HCEC 1CT (cell line): ENCODE measurements at places on chromosomes 12 and 14.
A peak's percentile ranks its signal among the peaks of the same experiment; 100 is the strongest.

DNA sequence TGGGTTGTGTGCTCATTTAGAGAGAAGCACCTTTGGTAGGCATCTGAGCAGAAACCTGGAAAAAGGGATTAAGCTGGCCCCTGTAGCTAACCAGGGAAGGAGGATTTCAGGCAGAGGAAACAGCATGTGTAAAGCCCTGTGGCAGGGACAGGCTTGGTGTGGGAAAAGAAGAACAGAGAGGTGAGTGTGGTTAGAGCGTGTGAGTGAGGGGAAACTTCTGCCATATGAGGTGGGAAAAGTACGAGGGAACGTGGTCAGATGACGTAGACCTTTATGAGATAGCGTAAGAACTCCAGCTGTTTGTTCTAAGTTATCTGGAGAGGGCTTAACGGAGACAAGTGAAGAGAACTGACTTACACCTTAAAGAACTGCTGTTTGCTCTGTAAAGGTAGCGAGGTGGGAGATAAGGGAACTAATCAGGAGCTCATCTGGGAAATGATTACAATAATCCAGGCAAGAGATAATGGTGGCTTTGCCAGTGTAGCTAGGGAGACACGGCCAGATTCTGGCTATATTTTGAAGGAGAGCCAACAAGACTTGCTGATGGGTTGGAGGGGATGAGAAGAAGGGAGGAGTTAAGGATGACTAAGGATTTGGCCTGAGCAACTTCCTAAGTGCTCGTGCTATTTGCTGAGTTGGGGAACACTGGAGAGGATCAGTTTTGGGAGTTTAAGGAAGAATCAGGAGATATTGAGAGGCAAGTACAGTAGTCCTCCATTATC lies 234.0 kb downstream of the ETNK1 start:
- peak; percentile 38 for DNase-seq

- DNase-seq, result no peak
Observed at GRCh38 chr12:120290609-120291305, 946 bp downstream of the RNU4-2 start.

DNA sequence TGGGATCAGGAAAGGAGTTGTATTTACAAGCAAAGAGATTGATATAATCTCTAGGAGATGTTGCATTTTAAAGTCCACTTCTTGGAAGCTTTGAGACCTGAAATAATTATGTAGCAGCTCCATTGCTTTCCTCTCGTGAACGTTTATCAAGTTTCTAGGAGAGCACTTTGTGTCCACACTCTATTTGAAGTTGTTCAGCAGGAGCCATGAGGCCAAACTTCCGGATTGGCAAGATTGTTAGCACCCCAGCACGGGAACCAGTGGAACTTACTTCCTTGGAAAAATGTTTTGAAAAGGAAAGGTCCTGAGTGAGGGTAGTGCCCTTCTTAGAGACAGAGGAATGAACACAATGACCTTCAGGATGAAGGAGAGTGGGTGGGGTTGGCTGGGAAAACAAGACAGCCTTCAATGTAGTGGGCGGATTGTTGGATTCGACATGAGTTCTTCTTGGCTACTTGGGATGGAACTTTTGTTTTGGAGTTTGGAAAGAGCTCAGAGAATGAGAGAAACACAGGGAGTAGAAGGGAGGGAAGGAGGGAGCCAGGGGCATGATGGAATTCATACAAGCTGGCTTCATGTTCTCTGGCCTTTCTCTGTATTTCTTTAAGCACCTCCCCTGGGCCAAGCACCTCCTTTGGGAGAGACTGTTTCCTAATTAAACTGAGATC lies 23.8 kb upstream of the CISTR start:
- no peak for DNase-seq

GRCh38 chr12:131756441-131756840 lies 45.6 kb downstream of the SFSWAP start:
- DNase-seq, result no peak

DNA sequence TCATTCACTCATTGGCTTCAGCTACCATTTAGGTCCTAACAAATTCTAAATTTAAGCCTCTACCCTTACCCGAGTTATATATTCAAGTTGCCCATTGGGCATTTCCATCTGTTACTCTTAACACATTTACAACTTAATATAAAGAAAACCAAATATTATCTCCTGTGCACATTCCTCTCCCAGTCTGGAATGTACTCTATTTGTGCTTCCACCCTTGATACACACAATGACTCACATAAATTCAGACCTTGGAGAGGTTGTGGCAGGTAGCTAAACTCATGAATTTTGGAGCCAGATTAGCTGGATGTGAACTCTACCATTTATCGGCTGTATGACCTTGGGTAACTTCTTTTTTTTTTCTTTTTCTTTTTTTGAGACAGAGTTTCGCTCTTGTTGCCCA lies 51.1 kb downstream of the BRMS1L start:
- no peak for DNase-seq

DNA sequence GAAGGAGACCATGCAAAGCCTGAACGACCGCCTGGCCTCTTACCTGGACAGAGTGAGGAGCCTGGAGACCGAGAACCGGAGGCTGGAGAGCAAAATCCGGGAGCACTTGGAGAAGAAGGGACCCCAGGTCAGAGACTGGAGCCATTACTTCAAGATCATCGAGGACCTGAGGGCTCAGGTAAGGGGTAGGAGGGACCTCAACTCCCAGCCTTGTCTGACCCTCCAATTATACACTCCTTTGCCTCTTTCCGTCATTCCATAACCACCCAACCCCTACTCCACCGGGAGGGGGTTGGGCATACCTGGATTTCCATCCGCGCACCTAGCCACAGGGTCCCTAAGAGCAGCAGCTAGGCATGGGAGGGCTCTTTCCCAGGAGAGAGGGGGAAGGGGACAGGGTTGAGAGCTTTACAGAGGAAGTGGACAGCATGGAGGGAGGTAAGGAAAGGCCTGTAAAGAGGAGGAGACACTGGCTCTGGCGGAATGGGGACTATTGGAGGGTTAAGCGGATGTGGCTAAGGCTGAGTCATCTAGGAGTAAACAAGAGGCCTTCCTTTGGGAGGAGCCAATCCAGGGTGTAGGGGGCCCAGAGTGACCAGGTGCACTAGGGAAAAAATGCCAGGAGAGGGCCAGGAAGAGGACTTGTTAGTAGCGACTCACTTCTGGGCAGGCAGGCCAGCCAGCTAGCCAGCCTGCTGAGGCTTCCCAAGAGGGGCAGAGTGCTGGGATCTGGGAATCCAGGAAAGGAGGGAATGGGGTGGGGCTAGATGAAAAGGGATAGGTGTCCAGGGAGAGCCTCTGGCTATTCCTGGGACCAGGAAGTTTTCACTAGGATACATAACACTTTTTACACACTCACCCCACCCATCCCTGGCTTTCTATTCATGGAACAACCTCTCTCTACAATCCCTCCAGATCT lies 754 bp downstream of the KRT18 start:
- peak; percentile 84 for DNase-seq

- no peak for DNase-seq
Observed at GRCh38 chr14:69012256-69012953, 33.3 kb upstream of the ACTN1 start.

GRCh38 chr14:65976761-65977404 lies 509.3 kb upstream of the CCDC196 start:
- no peak for DNase-seq

- peak; percentile 96 for DNase-seq
Observed at GRCh38 chr12:54411391-54412241, 7.5 kb downstream of the ITGA5 start.

DNA sequence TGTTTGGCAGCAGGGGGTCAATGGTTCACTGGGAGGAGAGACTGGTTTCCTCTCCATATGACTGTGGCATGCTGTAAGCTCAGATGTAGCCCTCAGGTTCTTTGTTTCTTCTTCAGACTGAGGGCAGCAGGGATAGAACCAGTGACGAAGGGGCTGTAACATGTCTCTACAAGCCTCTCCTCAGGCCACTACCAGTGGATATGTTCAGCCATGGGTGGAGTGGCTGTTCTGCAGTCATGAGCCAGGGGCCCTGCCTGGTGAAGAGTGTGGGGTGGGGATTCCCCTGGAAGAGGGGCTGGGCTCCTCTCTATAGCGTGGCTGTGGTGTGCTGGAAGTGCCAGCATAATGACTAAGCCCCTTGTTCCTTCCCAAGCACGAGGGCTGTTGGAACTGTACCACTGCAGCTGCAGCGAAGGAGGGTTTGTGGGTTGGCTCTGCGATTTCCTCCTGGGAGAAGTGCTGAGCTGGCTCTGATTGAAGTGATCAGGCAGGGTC lies 55.8 kb downstream of the CMAS start:
- peak; percentile 54 for DNase-seq

- DNase-seq, result no peak
Observed at GRCh38 chr12:106709068-106709511, 65.4 kb upstream of the RIC8B start.

- no peak for DNase-seq
Observed at GRCh38 chr12:132545955-132546354, 56.0 kb downstream of the FBRSL1 start.

DNA sequence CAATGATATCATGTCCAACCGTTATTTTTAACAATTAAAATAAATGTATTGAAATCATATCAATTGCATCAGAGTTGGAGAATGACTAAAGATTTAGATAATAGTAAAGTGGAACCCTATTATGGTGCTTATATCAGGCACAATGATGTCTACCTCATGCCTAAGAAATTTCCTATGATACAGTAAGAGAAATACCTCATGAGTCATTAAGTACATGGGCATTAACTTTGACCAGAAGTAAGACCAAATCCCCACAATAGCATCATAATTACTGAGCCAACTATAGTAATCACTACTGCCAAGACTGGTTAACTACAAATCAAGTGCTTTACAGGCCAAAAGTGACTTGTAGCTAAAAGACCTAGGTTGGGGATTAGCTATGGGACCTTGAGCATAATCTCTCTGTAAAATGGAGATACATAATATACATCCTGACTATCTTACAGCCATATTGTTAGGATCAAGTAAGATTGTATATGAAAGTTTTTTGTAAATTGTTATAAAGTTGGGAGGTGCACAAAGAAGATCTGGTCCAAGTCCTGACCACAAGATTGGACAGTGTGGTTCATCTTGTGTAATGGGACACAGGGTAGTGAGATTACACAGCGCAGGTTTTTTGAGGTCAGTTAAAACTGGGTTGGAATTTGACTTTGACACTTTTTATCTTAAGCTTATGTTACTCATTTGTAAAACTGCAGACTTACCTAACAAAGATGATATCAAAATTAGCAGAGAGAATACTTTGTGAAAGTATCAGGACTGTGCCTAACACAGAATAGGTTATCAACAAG lies 60.5 kb downstream of the ERGIC2 start:
- DNase-seq, result peak; percentile 98

GRCh38 chr14:54686219-54686870 lies 119.4 kb downstream of the SAMD4A start:
- DNase-seq, result peak; percentile 79

- no peak for DNase-seq
Observed at GRCh38 chr14:104145826-104146601, 7.6 kb downstream of the KIF26A start.

DNA sequence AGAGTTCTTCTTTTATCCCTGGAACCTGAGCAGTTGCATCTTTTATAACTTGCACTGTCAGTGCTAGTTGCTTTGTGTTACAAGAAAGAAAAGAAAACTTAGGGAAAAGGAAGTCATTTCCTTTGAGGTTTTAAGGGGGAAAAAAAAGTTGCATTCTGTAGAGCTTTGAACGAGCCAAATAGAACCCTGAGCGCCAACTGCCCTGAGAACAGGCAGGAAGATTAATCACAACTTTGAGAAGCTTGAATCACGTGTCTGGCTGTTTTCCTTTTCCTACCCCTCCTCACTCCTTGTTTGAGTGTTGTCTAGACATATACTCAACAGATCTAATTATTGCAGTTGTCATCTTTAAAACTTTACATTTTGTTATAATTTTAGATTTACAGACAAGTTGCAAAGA lies 12.5 kb downstream of the PCNX1 start:
- DNase-seq, result peak; percentile 44

- DNase-seq, result no peak
Observed at GRCh38 chr12:64175254-64175945, 46.7 kb downstream of the KICS2 start.

GRCh38 chr12:10241727-10242126 lies 29.1 kb downstream of the GABARAPL1 start:
- DNase-seq, result no peak

- DNase-seq, result no peak
Observed at GRCh38 chr14:51529736-51530135, 122.0 kb upstream of the FRMD6 start.

DNA sequence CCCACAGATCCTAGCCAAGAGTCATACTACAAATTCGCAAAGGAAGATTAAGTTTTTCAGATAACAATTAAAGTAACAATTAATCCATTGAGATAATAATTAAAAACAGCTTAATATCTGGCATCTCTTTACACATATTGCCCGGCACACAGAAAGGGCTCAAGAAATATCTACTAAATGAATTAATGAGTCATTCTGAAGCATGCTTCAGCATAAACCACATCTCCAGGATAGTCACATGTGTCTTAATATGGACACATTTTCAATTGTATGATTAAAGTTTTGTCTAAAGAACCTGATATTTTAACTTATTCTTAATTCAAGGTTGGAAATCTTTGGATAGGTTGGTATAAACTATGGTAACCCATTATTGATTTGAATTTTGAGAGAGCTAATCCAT lies 9.6 kb downstream of the ITPR2 start:
- peak; percentile 49 for DNase-seq

DNA sequence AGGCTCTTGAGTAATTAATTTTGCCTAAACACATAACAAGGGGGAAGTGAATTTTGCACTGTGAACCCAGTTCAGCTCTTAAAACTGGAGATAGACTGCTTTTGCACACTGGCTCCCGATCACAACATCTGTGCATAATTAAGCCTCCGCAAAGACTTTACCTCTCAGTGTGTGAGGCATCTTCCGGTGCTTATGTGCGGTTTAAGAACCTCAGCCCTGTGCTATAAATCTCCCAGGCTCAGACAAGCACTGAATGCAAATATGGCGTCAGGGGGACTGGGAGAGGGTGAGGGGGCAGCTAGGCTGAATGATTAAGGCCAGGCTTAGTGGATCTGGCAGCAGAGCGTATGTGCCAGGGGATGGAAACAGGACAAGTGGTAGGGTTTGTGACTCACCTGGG lies 103.3 kb downstream of the ADCK1 start:
- no peak for DNase-seq

- DNase-seq, result no peak
Observed at GRCh38 chr12:68069275-68069674, 80.0 kb downstream of the IFNG-AS1 start.

GRCh38 chr14:49593016-49593415 lies 5.7 kb upstream of the LRR1 start:
- DNase-seq, result peak; percentile 73

GRCh38 chr12:109606320-109607028 lies 32.9 kb downstream of the MVK start:
- no peak for DNase-seq

DNA sequence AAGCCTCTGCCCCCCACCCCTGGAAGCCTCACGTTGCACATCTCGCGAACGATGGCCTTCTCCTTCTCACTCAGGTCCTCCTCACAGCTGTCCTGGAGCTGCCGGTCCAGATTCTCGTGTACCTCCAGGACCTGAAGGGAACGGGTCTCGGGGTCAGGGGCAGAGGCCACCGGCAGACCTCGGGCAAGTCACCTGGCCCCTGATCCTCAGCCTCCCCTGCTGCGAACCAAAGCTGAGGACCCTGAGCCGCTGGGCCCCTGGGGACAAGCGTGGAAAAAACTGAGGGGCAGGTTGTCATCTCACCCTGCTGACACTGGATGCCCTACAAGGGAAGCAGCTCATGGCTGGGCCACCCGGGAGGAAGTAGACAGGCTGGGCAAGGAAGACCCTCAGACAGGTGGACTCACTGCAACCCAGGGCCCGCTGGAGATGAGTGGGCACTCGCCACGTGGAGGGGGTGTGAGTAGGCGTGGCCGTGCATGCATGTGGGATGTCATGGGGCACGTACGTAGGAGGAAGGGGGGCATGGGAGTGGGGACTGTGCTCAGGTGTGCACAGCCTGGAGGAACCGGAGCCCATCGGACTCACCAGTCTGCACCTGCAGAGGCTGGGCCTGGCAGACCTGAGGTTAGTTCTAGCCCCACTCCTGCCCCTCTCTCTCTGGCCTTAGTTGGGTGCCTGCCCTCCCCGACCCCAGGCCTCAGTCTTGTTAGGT lies 35.1 kb downstream of the CCNK start:
- no peak for DNase-seq
